Omental fat pad (tissue), 4 donors: ENCODE measurements at places on chromosomes 11 and 22.

GRCh38 chr22:20442485-20443284, 5.1 kb upstream of the SCARF2 start:
- no peak for DNase-seq

DNA sequence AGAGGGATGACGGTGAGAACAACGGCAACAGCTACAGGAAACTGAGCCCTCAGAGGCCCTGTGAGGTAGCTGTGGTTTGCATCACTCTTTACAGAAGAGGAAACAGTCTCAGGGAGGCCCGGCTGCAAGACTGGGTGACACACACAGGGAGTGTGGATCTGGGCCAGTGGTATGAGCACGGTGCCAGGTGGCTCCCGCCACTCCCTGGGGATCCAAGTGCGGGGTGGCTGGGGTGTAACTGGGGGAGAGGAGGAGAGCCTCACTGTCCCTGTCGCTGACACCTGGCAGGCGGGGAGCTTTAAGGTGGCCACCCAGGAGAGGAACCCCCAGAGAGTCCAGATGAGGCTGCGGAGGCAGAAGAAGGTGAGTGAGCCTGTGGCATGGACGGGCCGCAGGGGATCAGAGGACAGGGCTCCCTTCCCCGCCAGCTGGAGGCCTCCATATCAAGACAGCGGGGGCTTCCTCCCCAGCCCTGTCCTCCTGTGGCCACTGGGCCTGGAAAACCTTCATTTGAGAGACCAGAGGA, 5.6 kb downstream of the RGL4 start:
- DNase-seq, result no peak

GRCh38 chr11:132846075-132846474, 686.2 kb downstream of the OPCML start:
- no peak for DNase-seq

DNA sequence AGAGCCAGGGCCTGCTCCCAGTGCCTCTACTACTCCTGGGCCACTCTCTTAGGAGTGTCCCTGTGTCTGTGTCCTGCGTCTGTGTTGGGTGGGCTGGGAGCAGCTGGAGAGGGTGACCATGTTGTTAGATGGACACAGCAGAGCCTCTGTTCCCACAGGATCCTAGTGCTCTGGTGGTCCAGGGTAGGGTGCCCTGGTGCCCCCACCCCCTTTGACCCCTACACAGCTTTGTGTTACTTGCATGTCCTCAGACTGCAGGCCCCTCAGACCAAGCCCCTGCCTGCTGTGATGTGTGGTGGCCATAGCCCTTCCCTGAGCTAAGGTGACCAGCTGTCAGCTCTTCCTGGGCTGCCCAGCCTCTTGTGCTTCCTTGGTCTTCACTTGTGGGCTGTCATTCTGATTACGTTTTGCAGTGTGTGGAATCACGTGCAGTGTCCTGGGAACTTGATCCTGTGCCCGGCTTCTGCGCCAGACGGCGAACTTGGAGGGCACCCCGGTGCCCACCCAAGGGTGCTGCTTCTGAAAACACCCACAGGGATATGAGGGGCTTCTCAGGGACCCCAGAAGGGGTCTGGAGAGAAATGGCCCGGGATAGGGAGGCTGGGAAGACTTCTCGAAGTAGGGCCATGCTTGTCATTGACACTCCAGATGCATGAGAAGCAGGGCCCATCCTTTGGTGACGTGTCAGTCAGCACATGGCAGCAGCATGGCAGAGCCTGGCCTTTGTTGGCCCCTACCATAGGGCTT, 1.5 kb downstream of the TANGO2 start:
- no peak for DNase-seq

DNA sequence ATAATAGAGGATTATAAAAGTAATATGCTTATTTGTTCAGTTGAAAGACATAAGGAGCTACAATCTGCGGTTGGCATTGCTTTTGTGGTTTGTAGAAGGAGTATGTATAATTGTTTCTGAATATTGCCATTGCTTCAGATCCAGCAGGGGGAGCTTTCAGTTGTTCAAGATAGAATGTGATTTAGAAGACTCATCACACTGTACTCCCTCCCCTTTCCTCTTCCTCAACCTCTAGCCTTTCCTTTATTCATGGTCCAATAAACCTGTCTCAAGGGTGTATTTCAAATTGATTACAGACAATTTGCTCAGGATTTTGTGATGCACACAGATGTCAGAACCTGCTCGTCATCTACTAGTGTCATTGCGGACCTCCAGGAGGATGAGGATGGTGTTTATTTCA, 9.8 kb downstream of the PRMT3 start:
- DNase-seq, result no peak

- DNase-seq, result no peak
Observed at GRCh38 chr11:114386545-114386944, 13.8 kb downstream of the C11orf71 start.

GRCh38 chr11:93484716-93485115, 58.5 kb downstream of the SMCO4 start:
- no peak for DNase-seq

DNA sequence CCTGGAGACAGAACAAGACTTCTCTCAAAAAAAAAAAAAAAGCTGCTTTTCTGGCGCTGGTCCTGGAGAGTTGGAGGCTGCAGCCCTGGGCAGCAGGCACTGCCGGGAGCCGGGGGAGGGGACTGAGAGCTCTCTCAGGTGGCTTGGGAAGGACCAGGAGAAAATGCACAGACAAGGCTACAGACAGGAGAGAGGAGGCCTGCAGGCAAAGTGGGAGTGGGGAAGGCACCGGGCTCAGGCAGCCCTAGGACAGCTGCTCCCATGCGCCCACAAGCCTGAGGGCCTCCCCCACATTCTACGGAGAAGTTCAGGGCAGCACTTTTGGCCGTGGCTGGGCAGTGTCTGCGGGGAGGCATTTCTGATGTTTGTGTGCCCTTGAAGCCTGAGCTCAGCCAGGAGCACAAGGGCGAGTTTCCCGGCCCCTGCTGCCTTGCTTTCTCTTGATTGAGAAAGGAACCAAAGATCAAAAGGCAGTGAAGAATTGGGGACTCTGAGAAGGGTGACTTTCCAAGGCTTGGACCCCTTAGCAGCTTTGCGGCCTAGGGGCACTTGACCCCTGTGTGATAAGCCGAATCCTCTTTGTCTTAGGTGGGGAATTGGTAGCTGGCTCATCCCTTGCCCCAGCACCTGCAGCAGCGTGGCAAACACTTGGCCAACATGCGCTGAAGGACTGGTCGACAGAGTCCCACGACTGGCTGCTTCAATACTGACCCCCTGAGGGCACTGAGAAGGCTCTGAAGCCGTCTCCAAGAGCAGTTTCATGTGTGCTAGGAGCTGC, 35.3 kb downstream of the PPM1F start:
- DNase-seq, result no peak

DNA sequence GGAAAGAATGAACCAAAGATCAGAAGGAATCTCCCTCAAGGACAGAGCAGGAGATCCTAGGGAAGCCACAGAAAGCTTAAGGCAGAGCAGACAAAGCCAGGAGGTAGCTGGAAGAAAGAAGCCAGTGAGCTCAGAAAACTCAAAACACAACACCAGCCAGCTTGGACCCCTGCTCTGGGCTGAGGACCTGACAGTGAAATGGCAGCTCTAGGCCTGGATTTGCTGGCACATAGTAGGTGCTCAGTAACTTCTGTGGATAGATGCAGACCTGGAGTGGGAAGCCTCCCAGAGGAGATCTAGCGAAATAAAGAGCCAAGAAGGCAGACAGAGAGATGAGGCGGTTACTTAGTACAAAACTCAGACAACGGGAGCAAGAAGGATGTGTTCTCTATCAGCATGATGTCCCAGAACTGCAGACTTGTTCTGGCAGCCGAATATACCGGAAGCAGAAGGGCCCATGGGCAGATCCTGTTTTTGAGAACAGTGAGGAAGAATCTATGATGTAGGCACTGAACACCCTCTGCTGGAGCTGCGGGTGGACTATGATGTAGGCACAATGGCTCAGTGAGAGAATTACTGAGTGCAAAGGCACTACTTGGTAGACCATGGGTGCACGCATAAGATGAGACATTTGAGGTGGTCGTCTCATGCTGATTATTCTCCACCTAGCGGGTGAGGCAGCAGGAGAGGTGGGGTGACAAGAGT, 4.8 kb downstream of the ROBO4 start:
- DNase-seq, result no peak

DNA sequence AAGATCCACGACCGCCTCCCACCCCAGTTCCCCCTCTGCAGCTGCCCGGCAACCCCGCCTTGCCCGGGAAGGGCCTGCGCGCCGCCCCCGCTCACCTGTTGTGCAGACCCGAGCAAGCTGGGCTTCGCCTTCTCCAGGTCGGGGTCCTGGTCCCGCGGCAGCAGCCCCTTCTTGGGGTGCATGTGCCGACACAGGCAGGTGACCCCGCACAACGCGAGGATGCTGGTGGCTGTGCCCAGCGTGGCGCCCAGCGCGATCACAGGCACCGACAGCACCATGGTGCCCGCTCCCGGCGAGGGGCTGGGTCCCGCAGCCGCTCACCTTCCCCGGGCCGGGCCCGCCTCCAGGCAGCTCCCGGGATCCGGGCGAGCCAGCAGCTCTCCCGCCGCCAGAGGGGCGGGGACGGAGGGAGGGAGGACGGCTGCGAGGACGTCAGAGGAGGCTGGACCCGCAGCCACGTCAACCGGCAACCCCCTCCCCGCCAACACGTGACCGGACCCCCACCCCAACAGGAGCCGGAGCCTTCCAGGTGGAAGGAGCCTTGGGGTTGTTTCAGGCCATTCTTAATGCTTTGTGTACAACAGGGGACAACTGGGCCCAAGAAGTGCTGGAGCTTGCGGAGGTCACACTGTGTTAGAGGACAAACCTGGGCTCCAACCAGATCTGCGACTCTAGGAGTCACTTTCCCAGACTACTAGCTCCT, at the start of gene SYT13:
SYT13 (minus strand) TSS at position 412 of the 703 bp plus-strand sequence; CDS start at position 278, 134 bp downstream.
- no peak for DNase-seq

GRCh38 chr22:25669253-25670069, 72.5 kb upstream of the MYO18B start:
- DNase-seq, result no peak

GRCh38 chr11:94129512-94130297, 1.1 kb downstream of the PANX1 start:
- DNase-seq, result no peak

- no peak for DNase-seq
Observed at GRCh38 chr11:80733790-80734189, 1293.0 kb upstream of the TENM4 start.

DNA sequence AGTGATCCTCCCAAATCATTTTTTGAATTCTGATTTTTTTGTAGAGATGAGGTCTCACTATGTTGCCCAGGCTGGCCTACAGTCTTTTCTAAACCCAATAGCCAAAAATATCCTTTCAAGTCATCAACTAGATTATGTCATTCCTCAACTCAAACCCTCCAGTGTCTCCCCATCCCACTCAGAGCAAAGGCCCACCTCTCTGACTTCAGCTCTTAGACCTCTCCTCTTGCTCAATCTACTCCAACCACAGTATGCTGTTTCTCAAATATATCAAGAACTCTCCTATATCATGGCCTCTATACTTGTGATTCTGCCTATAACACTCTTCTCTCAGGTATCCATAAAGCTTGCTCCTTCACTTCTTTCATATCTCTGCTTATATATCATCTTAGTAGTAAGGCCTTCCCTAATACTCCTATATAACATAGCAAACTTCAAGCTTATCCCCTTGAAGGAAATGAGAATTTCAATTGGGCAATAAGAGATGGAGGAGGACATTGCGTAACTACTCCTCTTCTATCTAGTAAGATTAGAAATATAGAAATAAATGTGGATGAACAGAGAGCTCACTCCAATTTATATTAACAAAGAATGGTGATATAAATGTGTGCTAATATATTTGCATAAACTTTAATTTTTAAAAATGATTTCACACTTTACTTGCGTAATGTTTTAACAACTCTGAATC, 24.5 kb downstream of the DLG2 start:
- DNase-seq, result no peak

GRCh38 chr11:82384308-82384707, 349.4 kb downstream of the FAM181B start:
- DNase-seq, result no peak

- no peak for DNase-seq
Observed at GRCh38 chr11:134949121-134950090, 537.4 kb upstream of the B3GAT1 start.

DNA sequence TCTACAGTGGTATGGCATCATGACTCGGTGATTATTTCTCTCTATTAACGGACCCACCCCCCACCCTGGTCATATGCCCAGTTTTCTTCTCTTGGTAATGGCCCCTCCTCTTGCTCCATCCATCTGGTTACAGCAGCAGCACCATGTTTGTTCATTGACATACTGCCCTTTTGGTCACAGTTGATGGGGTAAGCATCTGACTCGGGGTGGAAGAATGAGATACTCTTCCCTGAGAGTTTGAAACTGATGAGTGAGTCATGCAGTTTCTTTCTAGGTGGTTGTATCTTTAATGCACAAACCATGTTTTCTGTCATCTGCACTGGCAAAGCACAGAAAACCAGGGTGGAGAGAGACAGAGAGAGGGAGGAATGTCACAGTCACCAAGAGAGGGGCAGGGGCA, 126.0 kb downstream of the SYN3 start:
- DNase-seq, result no peak

DNA sequence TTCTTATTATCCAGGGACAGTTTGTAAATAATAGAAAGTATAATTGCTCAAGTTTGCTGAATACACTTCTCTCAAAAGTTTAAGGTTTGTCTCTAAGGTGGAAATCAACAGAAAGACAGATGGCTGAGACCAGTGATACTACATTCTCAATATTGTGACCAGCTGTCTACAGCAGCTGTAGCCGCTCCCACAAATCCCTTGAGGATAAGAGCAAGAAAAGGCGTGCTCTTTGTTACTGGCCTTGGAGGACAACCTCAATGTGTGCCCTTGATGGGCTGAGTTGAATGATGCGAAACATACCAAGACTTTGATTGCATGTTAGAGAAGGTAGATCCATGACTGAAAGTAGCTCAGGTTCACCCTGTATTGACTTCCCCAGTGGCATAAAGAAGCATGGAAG, 6.1 kb downstream of the OR6M1 start:
- DNase-seq, result no peak

- no peak for DNase-seq
Observed at GRCh38 chr11:114284021-114284420, 12.2 kb upstream of the NNMT start.

GRCh38 chr11:117313091-117313490, 3.0 kb downstream of the BACE1 start:
- DNase-seq, result no peak

DNA sequence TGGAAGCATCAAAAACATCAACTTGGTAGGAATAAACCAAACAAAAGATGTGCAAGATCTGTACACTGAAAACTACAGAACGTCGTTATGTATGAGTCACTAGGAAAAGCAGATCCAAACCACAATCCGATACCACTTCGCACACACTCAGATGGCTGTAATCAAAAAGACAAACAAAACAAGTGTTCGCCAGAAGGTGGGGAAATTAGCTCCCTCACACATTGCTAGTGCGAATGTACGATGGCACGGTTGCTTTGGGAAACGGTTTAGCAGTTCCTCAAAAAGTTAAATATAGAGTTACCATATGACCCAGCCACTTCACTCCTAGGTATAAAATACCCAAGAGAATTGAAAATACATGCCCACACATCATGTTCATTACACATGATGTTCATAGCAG, 14.8 kb upstream of the CARD10 start:
- no peak for DNase-seq

DNA sequence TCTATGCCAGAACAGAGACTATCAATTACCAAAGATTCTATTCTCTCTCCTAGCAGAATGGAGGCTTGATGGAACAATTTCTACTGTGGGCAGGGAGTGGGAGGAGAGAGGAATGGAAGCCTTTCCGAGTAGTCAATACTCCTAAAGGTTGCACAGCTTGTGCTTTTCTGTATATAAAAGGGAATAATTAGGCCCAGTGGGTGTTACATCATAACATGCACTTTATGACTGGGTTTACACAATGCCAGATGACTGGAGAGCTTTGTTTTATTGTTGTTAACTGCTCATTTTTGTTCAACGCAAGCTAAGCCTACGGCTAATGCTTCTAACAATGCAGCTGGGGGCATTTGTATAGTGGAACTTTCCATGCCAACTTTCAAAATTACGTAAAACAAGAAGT, 2237.9 kb upstream of the RAG2 start:
- no peak for DNase-seq
